Hippocampal formation (tissue), 2 donors: ENCODE measurements at places on chromosomes 13 and 19.

- no peak for DNase-seq
These were observed 64.9 kb upstream of the MEDAG start for GRCh38 chr13:30841154-30841553.

DNA sequence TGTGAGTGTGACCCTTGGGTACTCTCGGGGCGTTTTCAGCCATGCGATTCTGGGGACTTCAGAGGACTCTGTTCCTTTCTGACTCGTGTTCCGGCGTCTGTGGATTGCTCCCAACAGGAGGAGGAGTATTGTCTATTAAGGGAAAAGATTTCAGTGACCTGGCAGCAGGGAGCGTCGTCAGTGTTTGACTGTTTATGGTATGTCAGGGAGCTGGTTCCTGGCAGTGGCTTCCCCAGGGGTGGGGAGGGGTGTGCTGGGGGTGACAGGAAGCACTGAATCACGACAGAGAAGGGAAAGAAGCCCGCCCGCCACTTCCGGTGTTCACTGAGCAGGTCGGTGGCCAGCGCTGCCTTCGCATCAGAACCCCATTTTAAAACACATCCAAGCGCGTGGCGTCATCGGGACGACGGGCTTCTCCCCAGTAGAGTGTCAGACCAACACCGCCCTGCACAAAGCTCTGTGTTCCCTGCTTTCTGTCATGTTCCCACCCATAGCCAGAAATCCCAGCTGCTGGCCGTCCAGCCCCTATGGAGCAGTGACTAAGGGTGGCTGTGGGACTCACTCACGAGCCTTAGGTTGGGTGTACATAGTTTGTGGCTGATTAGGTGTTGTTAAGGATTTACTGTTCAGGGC, 33.8 kb downstream of the COL4A2 start:
- DNase-seq = no peak

GRCh38 chr19:39409208-39410016, 2.8 kb downstream of the ZFP36 start:
- DNase-seq = peak; percentile 43

DNA sequence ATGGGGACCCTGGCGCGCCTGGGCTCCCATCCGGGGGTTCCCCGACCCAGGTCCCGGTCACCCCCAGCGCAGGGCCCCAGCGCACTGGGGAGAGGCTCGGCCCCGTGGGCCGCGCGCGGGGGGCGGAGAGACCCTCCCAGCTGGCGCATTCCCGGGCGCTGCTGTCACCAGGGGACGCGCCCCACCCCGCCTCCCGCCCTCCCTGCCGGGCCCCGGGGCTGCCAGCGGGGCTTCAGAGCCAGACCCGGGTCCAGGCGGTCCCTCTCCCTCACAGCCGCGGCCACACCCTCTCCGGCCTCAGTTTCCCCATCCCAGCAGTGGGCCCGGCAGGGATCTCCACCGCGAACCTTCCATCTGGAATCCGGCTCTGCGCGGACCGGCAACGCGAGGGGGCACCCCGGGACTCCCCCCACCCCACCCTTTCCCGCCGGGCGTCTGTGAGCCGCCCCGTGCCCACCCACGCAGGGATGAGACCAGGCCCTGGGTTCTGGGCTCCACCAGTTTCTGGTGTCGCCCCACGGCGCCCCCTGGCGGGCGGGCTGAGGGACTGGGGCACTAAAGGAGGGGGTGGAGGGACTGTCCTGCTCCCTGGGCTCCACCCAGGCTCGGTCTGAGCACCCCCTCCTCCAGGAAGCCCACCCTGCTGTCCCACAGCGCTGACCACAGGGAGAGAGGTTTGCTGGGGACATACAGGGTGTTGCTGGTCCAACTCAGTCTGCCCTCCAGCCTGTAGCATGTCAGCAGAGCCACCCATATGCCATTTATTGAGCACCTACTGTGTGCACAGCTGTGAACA, 878 bp upstream of the ADAMTSL5 start:
- DNase-seq = no peak

- no peak for DNase-seq
These were observed 66.9 kb downstream of the GJA3 start for GRCh38 chr13:20093951-20094350.

DNA sequence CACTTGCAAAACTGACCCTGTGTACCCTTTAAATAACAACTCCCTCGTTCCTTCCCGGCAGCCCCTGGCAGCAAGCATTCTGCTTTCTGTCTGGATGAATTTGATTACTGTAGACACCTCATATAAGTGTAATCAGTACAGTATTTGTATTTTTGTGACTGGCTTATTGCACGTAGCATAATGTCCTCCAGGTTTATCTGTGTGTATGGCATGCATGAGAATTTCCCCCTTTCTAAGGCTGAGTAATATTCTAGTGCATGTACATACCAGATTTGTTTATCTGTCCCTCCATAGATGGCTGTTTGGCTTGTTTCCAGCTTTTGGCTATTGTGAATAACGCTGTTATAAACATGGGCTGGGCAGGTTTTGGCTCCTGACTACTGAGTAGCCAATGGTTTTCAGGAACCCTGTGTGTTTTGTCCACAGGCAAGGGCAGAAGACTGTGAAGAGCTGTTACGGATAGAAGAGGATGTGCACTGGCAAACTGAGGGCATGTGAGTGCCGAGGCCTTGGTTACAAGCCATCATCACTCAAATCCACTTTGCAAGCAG, 98.0 kb downstream of the ESD start:
- no peak for DNase-seq

DNA sequence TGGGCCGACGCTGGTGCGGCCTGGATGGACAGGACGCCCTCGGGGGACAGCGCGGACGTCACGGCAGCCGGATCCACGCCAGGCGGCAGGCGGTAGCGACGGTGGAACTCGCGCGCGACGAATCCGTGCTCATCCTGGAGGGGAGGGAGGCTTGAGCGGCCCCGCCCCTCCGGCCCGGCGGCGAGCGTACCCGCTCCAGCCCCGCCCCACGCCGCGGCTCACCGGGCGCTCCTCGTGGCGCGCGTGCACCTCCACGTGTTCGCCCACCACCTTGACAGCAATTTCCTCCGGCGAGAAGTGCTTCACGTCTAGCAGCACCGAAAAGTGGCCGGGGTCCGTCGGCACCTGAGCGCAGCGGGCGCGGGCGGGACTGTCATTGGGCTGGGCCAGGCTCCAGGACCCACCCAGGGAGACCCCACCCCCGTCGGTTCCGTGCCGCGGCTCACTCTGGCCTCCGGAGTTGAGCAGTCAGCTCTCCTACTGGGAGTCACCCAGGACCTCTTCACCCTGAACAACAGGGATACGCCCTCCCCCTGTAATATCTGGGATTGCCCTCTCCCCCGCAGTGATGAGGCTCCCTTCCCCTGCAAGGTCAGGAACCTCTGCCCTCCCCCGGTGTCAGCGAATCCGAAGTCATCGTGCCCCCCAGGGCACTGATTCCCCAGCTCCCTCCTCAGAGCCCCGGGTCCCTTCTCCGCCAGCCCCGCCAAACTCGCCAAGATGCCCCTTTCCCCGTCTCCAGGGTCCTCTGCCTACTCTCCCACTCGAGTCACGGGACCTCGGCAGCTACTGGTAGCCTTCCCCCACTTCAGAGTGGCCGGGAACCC, 1.1 kb downstream of the HSPB6 start:
- DNase-seq = no peak

DNA sequence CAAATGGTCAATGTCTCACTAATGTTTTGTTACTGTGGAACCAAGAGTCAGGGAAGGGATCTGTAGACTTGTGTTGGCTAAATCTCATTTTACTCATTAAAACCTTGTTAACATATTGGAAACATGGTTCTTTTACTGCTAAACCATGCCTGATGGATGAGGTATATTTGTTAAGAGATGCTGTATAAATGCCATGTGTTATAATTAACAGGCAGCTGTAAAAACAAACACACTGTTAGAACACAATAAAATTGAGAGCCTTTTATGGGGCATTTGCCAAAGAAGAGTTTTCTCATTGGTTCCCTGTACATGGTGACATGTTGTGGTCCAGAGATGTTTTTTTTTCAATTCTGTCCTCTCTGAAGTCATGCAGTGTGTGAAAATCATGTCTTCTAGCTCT, 121.9 kb downstream of the ESD start:
- no peak for DNase-seq

GRCh38 chr13:21759911-21760310, 89.0 kb downstream of the FGF9 start:
- no peak for DNase-seq

DNA sequence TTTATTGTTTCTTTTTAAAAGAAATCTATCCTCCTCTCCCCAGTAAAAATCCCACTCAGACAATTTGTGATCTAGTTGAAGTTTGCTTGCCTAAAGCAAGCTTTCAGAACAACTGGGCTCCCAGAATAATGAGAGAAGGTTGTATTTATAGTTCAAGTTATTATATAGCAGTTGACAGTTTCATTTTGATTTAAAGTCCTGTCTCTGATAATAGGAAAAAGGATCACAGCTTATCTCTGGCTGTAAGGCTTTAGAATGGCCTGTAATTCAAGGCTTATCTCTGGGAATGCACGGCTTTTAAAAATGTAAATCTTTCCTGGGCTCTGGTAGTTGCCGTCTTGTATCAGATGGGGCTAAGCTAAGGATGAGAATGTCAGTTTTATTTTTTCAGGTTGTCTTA, 123.3 kb upstream of the TMTC4 start:
- DNase-seq = no peak

GRCh38 chr19:3457528-3458228, 22.6 kb downstream of the SMIM24 start:
- no peak for DNase-seq

GRCh38 chr19:8088752-8089663, 36.4 kb downstream of the CCL25 start:
- DNase-seq = no peak

DNA sequence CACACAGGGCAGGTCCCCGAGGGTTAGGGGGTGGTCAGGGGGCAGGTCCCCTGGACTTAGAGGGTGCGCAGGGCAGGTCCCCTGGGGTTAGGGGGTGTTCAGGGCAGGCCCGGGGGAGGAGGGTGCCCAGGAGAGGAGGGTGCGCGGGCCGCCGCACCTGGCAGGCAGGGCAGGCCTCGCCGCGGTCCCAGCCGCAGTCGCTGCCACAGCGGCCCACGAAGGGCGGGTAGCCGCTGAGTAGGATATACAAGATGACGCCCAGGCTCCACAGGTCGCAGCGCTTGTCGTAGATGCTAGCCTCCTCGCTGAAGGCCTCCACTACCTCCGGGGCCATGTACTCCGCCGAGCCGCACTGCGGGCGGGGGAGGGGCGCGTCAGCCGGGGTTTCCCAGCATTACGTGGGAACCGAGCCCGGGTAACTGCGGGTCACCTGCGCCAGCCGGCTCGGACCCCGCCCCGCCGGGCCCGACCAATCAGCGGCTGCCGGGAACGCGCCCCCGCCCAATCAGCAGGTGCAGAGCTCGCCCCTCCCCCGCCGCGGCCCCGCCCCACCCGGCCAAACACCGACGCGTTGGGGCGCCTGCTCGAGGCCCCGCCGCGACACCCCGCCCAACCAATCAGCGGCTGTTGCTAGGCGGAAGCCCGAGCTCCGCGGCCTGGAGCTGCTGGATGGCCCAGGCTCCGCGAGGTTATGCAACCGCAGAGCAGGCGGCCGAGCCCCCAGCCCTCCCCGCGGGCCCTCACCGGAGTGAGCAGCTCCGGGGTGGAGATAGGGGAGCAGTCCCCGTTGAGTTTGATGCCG, 9.2 kb downstream of the MKNK2 start:
- peak; percentile 83 for DNase-seq

DNA sequence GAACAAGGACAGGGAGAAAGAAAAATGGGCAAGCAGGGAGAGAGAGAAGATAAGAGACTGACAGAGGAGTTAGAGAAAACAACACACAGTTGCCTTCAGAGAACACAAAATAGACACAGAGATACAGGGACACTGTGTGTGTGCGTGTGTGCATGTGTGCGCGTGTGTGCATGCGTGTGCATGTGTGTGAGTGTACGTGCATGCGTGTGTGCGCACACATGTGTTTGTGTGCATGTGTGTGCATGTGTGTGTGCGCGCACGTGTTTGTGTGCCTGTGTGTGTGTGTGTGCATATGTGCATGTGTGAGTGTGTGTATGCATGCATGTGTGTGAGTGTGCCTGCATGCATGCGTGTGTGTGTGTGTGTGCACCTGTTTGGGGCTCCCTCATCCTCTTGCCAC, 5.9 kb upstream of the PLAUR start:
- DNase-seq = no peak

- no peak for DNase-seq
These were observed 1.8 kb upstream of the CEACAM8 start for GRCh38 chr19:42596391-42597072.

DNA sequence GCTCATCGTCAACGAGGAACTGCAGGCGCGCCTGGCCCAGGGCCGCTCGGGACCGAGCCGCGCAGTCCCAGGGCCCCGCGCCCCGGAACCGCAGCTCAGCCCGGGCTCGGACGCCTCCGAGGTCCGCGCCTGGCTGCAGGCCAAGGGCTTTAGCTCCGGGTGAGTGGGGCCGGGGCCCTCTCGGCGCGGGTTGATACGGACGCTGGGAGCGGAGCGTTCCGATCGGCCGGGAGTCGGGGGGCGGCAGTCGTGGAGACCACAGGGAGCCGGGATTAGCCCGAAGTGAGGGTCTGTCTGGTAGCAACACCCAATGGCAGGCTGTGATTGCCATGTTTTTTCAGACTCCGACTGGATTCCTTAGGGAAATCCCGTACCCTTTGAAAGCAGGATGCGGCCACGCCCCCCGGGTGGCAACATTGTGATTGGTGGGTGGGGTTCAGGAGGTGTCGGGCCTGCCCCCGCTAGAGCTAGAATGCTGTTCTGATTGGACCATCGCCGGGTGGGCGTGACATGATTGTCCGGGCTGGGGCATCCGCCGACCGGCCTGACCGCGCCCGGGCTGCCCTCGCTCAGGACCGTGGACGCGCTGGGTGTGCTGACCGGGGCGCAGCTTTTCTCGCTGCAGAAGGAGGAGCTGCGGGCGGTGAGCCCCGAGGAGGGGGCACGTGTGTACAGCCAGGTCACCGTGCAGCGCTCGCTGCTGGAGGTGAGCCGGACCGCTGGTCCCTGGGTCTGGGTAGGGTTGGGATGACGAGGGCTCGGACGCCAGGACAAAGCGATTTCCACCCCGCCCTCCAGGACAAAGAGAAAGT, 11.3 kb downstream of the EPS8L1 start:
- DNase-seq = peak; percentile 35

- DNase-seq = no peak
These were observed 30.8 kb downstream of the RGCC start for GRCh38 chr13:41488124-41488523.

DNA sequence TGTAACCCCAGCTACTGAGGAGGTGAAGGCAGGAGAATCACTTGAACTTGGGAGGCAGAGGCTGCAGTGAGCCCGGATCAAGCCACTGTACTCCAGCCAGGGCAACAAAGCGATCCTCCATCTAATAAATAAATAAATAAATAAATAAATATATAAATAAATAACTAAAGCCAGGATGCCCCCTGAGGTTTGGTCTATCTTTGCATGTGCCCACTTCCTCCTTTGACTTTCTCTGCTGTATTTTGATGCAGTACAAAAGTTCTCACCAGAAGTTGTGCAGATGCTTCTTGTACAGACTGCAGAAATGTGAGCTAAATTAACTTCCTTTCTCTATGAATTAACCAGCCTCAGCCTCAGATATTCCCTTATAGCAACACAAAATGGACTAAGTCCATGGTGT, 6.5 kb upstream of the N4BP2L2 start:
- DNase-seq = no peak

- DNase-seq = no peak
These were observed 23.2 kb downstream of the KCTD12 start for GRCh38 chr13:76863022-76863421.

GRCh38 chr13:50323440-50324065, 308.3 kb downstream of the KCNRG start:
- DNase-seq = no peak
